GOT3 (cell line): ENCODE measurements at places on chromosomes 16 and 17.

GRCh38 chr17:60327134-60327900 is 64.6 kb downstream of the USP32 start:
- no peak for DNase-seq

DNA sequence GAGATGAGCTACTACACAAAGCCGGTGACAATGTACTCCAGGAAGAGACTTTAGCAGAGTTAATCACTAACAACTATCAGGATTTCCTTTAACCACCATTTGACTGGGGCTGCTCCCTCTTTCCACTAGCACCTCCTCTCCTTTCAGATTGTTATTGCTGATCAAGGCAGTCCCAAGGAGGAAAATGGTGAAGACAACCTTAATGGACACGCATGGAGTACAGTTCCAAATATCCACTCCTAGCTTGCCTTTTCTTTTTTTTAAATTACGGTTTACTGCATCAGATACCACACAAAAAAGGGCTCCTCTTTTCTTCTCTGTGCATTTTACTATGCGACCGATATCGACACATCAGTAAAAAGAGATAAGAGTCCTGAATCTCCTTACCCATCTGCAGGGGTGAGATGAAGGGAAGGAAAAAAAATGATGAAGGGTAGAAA is 30.9 kb downstream of the FAM222B start:
- no peak for DNase-seq

DNA sequence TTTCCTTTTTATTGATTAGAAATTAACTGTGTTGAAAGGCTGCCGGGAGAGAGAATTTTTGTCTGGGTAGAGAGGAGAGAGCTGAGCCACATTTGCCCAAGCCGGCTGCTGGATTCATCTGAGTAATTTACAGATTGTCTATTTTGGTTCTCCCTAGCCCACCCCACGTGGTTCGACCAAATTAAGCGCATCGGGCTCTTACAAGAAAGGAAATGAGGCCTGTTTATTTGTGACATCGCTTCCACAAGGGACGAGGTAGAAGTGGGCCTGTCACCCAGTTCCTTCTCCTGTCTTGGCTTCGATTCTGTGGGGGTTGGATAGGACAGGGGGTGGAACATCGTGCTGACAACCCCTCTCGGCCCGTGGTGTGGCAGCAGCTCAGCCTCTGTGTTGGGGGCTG is 42.9 kb downstream of the SYT17 start:
- DNase-seq: no peak

GRCh38 chr17:76537288-76537577 is 276 bp downstream of the CYGB start:
- DNase-seq: no peak

GRCh38 chr17:17352836-17353624 is 49.9 kb downstream of the NT5M start:
- DNase-seq: no peak

DNA sequence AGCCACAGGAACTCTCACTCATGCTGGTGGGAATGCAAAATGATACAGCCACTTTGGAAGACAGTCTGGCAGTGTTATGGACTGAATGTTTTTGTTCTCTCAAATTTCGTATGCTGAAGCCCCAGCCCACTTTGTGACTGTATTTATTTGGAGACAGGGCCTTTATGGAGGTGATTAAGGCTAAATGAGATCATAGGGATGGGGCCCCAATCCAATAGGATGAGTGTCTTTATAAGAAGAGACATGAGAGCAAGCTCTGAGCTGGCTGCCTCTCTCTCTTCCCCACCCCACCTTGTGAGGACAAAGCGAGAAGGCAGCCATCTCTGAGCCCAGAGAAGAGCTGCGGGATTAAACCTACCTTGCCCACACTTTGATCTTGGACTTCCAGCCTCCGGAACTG is 21.9 kb upstream of the RAI1 start:
- no peak for DNase-seq
